ENCODE measurements at places on chromosomes 12 and 14. TPM values are rescaled to one million over a fixed set of nuclear protein-coding genes. Genes with fewer than 3 reads are reported as not detected.

Gene CD163L1
- total RNA-seq: not detected

Gene C12orf76
- total RNA-seq: 14.1 TPM

Gene PLEKHD1
- total RNA-seq: not detected

Gene KRT6C
- not detected for total RNA-seq

Gene CHGA
- not detected for total RNA-seq
